Activated CD4-positive, alpha-beta T cell treated with anti-CD3 and anti-CD28 coated beads for 1 hour (primary cell): ENCODE measurements at places on chromosomes 3 and 15.

GRCh38 chr15:99253381-99254090 lies 2.3 kb downstream of the LRRC28 start:
- DNase-seq: no peak

DNA sequence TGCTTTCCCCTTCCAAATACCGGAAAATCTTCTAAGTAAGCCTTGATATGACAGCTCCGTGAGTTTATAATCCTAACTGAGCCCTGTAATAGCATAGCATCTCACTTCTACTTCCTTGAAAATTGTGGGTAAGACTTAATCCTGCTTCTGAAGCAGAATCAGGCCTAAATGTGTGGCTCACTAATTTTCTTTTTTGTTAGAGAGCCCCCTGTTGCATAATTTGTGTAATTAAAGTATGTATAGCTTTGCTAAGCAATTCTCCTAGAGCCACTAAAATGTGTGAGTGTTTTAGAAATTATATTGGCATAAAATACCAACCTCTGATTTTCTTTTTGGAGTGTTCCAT lies 304.4 kb downstream of the FGF12 start:
- no peak for DNase-seq

- DNase-seq: no peak
Measured at GRCh38 chr15:93566762-93567161, 477.8 kb upstream of the RGMA start.

- no peak for DNase-seq
Measured at GRCh38 chr15:94673801-94674200, 442.4 kb downstream of the MCTP2 start.

DNA sequence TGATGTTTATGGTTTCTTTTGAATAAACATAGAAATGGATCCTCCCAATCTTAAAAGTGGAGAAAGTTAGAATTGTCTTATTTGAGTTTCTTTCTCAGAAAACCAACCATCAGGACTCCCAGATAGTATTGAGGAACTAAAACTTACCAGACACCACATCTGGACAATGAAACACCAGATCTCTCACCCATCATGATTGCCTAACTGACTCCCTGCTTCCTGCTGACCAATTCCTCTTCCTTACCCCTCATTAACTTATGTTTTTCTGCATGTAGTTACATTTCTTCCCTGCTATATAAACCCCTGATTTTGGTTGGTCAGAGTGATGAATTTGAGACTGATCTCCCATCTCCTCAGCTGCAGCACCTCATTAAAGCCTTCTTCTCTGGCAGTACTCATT lies 242.0 kb upstream of the SETMAR start:
- DNase-seq: no peak

DNA sequence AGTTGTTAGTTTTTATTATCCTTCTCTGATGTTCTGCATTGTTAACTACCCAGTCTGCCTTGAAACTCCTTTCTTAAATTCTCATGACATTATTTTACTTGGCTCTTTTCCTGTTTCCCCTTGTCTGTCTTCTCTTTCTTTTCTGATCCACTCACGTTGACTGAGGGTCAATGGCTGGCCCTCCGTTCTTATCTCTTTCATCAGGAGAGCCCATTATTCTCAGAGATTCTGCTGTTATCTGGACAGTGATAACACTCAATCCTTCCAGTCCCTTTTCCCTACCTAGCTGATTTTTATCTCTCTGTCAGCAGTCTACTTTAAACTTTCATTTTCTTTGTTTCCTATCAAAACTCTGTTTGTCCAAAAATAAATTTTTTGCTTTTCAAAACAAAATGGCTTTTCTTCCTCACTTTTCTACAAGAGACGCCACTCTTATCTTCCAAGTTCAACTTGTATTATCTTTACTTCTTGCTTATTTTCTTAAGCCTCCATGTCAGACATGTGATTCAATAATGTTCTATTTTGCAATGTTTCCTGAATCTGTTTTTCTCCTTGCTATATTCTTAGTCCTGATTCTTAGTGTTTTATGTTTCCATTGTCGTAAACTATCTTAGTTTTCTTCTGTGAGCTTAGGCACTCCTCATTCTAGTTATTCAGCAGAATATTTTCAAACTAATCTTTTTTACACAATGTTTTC lies 120.2 kb downstream of the NEDD4 start:
- no peak for DNase-seq

GRCh38 chr15:94023531-94023930 lies 207.8 kb upstream of the MCTP2 start:
- no peak for DNase-seq

DNA sequence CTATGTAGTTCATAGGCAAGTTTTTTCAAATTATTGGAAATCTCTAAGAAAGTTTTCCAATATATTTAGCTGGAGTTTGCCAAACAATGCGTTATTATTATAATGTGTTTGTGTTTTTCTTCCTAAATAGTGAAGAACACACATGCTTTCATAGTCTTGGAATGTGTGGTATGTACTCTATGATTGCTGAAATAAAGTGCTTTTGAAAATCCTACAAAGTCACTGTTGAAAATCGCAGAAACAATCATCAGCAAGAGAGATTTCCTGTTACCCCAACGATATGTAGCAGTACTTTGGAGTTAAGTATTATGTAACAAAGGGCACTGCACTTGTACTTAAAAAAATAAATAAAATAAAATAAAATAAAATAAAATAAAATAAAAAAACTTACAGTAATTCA lies 796.2 kb downstream of the NAALADL2 start:
- no peak for DNase-seq

DNA sequence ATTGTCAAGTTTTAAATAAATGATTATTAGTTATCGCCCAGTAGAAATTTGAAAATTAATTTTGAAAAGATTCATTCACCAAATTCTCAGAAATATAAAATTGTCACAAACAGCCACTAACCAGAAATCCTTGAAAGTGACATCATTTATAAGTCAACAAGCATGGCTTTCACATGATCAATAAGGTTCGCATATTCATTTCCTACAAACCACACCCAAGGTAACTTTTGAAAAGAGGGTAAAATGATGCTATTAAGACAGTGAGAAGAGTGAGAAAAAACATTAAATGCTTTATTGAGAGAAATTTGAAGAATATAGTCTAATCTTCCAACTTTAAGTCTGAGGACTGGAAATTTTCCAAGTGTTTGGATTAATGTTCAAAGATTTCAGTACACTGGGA lies 263.6 kb upstream of the ALCAM start:
- DNase-seq: no peak

DNA sequence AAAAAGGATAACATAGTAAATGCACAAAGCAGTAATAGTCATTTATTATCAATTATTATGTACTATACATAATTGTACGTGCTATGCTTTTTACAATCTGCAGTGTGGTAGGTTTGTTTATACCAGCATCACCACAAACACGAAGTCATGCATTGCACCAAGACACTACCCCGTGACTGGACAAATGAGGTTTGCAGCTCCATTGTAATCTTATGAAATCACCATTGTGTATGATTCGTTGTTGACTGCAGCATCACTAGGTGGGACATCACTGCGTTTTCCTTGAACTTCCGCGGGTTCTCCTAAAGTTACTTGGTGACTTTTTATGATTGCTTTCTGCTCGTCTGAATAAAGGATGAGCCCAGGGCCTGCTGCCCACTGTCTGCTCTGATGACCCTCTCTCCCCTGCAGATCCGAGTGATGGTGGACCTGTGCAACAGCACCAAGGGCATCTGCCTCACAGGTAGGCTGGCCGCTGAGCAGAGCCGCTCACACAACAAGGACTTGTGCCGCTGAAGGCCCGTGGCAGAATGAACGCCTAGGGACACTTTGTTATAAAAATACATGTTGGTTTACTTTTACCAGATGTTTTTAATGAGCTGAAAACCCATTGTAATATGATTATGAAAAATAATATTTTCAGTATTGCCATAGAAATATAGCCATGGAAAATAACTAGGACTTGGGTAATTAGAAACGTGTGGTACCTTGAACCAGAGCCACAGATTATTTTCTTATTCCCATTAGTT lies 35.8 kb downstream of the GLDN start:
- no peak for DNase-seq

GRCh38 chr3:188416041-188416440 lies 262.1 kb downstream of the LPP start:
- DNase-seq: no peak

DNA sequence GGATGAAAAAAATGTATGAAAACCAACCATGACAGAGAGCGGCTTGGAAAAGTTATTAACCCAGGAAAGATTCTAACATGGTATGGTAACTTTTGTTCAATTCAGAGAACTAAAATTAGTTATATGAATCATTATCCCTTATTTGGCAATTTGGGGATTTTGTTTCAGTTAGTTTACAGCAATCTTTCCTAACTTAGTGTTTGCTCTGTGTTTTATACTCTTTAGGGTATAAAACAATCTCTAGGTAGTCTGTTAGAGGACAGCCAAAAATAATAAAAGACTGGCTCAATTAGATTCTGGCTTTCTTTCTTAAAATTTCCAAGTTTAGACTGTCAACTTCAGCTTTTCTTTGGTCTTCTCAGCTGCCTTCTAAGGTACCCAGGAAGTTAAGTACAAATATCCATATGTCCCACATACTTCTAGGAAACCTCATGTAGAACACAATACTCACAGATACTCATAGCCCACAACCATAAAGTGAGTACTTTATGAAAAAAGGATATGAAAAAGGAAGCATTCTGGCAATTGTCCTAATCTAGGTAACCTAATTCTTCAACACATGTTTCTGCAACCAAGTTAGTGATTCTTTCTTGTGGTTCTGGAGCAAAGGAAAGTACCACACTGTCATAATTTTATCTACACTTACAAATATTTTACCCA lies 849.3 kb downstream of the ROBO1 start:
- no peak for DNase-seq

- no peak for DNase-seq
Measured at GRCh38 chr3:37024092-37024491, 30.8 kb downstream of the MLH1 start.

GRCh38 chr3:160780245-160780644 lies 24.2 kb downstream of the PPM1L start:
- DNase-seq: no peak

GRCh38 chr15:25465835-25466234 lies 27.0 kb upstream of the UBE3A start:
- DNase-seq: no peak

- no peak for DNase-seq
Measured at GRCh38 chr3:128548021-128548420, 55.0 kb upstream of the GATA2 start.

DNA sequence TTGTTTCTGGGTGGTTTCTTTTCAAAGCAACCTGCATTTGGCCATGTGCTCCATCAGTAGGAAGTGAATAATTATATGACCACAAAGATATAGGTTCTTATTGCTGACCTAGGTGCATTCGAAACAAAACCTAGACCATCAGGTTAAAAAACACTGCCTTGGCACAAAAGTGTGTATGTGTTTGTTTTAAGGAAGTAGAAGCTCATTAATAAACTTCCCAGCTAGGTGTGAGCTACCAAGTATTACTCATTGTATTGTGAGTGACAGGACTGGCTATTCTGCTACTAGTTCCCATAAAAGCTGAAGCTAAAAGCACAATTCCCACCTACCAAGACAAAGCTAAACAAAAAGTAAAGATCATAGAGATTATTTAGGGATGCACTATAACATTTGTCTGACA lies 168.2 kb downstream of the TP63 start:
- no peak for DNase-seq

DNA sequence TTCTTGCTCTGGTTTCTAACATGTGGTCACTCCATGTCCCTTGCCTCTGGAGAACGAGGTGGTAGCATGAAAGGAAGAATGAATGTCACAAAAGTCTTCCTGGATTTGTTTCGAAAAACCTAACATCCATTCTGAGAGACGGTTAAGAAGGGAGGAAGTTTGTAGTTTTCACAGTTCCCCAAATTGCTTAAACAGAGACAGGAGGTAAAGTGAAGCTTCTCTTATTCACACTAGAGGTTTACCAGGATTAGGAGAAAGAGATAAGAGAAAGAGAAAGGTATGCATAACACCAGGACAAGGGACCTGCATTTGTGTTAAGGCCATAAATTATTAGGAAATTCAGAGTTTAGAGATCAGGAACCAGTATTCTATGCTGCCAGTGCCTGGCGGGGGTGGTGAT lies 228.1 kb downstream of the CPNE4 start:
- DNase-seq: no peak

DNA sequence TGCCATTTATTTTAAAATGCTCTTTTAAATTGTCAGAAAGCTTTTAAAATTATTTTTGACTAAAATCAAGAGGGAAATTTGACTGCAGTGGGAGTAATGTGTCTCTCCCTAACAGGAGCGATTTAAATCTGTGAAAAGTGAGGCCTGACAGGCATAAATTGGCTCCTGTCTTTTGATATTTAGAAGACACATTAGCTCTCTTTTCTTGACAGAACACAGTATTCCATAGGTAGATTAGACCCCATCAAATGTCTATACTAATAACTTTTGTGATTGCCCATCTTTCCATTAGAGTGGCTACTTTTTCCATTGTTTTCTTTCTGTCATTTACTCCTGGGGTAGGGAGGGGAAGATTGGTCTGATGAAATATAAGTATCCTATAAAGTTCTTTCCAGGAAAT lies 866.3 kb downstream of the ROBO1 start:
- no peak for DNase-seq

GRCh38 chr3:86814321-86814720 lies 176.6 kb downstream of the VGLL3 start:
- DNase-seq: no peak

GRCh38 chr3:123741041-123741511 lies 143.1 kb downstream of the MYLK start:
- no peak for DNase-seq

GRCh38 chr3:189981668-189982067 lies 139.0 kb downstream of the P3H2 start:
- DNase-seq: no peak

DNA sequence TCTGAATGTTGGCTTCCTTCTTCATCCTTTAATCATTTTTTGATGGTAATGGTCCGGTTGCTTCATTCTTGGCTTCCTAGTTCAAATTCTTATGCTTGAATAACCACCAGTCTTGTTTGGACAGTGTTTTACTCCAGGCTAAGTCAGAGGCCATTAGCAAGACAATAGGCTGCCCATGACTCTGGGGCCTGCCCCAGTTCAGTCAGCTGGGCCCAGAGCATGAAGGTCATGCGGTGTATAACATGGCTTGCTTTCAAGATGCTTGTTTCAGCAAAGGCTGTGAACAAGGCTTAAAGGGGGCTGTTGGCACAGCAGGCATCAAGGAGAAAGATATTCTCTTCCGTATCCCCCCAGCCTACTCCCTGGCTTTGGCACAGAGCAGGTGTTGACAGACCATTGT lies 13.7 kb downstream of the TM4SF18 start:
- DNase-seq: no peak

DNA sequence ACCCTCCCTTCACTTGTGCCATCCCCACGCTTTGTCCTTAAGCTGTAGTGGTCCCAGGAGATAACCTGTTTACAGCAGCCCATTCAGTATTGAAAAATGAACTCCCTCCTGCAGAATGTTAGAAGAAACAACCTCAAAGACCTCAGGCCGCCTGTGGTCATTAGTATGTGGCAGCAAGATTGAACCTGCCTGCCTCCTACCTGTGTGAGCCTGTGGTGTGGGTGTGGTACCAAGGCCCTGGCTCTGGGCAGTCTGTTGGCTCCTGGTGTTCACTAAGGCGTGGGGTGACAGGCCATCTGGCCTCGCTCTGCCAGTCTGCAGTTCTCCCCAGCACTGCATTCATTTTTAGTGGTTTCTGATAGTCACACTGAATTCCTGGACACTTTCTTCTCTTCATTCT lies 21.0 kb downstream of the LSM3 start:
- DNase-seq: no peak
